ENCODE measurements at places on chromosomes 3 and 15.

GRCh38 chr3:159532577-159532976 lies 456.1 kb upstream of the IL12A start:
- no peak for DNase-seq

- DNase-seq = no peak
Measured at GRCh38 chr3:31614162-31614921, 81.6 kb downstream of the STT3B start.

- no peak for DNase-seq
Measured at GRCh38 chr3:43696441-43696840, 5.7 kb downstream of the ABHD5 start.

DNA sequence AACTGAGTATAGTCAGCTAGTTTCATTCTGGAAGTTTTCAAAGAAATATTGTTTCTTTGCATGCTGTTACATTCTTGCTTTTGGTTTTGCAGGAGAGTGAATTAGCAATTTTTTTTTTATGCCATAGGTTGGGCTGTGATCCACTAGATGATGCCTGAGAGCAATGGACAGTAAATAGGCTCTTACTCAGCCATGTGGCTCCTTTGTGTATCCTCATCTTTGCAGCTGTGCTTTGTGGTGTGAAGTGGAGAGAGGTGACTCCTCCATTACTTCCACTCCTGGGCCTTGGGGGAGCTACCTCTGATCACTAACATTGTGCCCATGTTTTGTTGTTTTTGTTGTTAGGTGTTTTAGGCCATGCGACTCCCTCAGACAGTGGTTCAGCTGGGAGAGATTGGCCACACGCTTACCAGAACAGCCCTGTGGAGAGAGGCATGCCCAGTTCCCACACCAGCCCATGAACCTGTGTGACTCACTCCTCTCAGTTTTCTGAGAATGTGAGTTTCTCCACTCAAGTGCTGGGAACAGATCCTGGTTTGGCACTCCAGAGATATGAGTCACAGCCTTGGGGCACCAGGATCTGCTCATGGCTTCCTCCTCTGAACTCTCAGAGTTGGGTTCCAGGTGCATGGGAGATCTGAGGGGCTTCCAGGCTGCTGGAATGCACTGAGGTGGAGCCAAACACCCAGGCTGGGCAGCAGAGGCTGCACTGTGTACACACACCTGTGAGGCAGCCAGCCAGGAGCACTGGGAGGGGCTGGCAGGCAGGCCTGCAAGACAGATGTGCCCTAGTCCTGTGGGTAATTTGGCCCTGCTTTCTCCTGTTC lies 785.3 kb downstream of the ROBO2 start:
- peak; percentile 90 for DNase-seq

- DNase-seq = no peak
Measured at GRCh38 chr3:136109499-136109898, 86.6 kb downstream of the MSL2 start.

DNA sequence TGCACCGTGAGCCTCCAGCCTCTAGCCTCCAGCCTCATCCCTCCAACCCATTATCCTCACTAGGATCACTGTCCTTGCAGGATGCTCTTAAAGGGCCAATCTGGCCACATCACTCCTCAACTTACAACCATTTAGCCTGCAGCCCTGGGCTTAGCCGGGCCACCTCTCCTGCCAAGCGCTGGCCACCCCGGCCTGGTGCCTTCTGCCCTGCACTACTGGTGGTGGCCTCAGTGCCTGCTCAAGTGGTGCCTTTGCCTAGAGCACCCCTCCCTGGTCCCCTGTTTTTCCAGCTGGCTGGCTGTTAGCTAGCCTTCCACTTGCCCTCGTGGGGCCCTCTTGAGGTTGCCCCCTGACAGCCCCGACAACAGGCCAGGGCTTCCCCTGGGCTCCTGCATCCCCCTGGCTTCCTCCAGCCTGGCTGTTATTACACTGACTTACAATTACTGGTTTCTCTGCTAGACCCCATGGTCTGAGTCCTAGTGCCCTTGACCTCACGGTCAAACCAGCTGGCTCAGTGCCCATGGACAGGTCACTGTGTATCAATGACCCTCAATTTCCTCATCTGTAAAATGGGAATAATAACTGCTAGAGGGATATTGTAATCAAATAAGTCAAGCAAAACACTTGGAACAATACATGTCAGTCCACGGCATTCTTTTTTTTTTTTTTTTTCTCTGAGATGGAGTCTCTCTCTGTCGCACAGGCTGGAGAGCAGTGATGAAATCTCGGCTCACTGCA lies 15.5 kb downstream of the ATP2B2 start:
- DNase-seq = no peak

All from non-pigmented ciliary epithelial cell (primary cell).